Left forelimb (tissue), 1 donor: ENCODE measurements at places on chromosomes 7 and 10.
A peak's percentile ranks its signal among the peaks of the same experiment; 100 is the strongest.

GRCh38 chr7:14288701-14289100 lies 299.2 kb upstream of the ETV1 start:
- no peak for DNase-seq

DNA sequence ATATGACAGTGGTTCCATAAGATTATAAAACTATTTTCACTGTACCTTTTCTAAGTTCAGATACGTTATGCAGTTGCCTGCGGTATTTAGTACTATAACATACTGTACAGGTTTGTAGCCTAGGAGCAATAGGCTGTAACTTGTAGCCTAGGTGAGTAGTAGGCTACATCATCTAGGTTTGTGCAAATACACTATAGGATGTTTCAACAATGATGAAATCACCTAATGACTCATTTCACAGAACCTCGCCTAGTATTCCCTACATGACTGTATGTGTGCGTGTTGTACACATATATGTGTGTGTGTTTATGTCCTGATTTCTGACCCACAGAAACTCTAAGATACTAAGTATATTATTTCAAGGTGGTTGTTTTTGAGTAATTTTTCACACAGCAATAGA lies 139.0 kb downstream of the HERPUD2 start:
- DNase-seq = no peak

DNA sequence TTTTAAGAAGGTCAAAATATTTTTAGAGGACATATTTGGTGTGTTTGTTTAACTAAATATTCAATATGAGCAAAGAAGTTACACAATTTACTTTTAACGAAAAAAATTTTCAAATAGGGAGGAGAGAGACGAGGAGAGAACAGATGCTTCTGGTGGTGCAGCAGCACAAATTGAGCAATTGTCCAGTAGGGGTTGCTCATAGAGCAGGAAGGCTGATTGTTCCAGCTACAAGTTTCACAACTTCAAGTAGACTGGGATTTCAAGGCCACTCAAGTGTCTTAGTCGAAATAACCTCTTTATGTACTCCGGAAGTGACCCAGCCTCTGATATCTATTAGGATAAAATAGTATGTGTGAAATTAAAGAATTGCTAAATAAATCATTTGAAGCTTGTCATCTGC lies 197.9 kb downstream of the HDAC9 start:
- DNase-seq = no peak

DNA sequence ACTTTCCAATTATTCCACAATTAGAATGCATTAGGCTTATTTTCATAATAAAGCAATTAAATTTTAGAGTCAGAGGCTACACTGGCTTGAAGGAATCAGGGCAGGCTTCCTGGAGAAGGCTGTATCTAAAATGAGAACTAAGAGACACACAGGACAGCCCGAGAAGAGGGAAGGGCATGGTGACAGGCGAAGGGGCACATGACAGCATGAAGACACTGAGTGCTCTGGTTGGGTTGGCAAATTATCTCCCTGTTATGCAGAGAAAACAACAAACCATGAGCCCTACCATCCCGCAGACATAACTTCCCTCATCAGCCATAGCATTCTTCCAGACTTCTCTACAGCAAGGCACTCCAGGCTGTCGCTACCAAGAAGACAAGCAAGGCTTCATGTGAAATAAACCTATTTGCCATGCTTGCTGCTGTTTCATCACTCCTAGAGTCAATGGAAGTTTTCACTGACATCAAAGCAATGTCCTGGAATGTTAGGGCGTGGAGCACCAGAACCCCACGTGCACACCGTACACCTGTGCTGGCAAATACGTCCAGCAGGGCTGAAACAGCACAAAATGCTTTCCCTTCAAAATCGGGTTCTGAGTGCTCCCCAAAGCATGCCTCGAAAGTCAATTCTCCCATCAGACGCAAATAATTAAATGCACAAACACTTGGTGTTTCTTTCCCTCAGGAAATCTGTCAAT lies 21.3 kb downstream of the VOPP1 start:
- DNase-seq = no peak

DNA sequence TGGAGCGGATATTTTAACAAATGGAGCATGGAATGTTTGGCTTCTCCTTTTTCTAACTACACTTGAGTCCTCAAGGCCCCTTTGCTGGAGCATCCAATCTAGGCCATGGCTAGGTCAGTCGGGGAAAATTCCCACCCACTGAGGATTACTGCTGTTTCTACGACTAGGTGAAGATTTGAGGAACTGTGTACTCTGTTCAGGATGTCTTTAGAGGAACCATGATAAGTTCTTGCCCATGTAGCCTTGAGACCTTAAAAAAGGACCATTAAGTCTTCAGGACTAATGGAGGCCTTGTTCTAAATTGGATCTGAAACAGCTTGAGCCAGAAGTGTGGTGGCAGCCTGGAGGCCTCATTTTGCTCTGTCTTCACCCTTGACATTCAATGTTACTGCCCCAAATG lies 6.2 kb downstream of the AGK start:
- DNase-seq = no peak

- peak; percentile 8 for DNase-seq
These were observed 77.9 kb downstream of the CARD11 start for GRCh38 chr7:2965745-2966270.

- DNase-seq = no peak
These were observed 534.0 kb upstream of the ANKRD30A start for GRCh38 chr10:36591436-36591835.

- no peak for DNase-seq
These were observed 181.3 kb upstream of the FZD1 start for GRCh38 chr7:91082852-91083495.

DNA sequence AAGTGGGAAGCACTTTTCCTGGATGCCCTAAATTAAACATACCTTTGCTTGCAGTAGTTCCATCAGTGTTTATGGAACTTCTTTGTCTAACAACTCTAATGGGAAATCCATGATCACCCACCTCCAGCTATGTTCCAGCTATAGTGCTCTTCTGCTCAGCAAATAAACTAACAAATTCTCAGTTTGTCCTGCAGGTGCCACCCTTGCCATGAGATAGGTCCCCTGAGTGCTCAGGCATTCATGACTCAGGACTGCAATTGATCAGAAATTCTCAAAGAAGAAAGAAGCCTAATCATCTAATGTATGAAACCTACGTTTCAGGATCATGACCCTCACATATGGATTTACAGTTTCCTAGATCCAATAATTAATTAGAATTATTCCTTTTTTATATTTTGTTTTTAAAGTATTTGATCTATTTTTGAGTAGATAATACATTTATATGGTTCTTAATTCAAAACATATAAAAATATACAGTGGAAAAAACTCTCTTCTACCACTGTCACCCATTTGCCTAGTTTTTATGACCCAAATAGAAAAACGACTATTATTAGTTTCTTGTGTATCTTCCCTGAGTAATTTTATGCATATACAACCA lies 48.7 kb upstream of the DYNC1I1 start:
- DNase-seq = no peak

GRCh38 chr10:51915031-51915542 lies 215.7 kb upstream of the CSTF2T start:
- DNase-seq = no peak

- no peak for DNase-seq
These were observed 10.4 kb downstream of the PSD start for GRCh38 chr10:102408131-102408727.

GRCh38 chr7:116802746-116803152 lies 59.6 kb upstream of the CAPZA2 start:
- DNase-seq = no peak

- no peak for DNase-seq
These were observed 66.8 kb upstream of the COL13A1 start for GRCh38 chr10:69734797-69735468.

DNA sequence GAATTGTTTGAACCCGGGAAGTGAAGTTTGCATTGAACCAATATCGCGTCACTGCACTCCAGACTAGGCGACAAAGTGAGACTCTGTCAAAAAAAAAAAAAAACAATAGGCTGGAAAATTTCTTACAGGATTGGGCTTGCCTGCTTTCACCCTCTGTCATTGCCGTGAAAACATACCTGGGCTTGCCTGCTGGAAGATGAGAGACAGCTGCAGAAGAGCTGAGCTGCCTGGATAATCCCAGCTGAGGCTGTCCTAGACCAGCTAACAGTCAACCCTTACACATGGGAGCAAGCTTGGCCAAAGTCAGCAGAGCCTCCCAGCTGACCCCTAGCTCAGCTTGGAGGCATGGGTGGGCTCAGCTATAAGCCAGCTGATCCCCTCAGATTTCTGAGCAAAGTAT lies 306.2 kb downstream of the CCSER2 start:
- no peak for DNase-seq

DNA sequence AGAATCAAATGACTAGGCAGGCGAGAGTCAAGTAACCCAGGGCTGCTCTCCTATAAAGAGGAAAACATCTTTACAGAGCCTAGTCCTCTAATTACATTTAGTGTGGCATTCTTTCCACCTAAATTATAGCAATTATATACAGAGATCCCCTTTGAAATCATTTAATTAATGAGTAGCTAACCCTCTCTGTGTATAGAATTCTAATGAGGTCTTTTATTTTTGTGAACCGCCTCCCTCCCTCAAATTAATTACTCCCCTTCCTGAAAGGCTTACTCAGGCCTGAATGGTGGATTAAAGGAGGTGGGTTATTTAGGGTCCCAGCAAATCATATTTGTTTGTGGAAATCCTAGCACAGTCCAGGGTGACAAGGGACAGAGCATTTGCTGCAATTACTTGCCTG lies 551.8 kb downstream of the SORCS3 start:
- no peak for DNase-seq

DNA sequence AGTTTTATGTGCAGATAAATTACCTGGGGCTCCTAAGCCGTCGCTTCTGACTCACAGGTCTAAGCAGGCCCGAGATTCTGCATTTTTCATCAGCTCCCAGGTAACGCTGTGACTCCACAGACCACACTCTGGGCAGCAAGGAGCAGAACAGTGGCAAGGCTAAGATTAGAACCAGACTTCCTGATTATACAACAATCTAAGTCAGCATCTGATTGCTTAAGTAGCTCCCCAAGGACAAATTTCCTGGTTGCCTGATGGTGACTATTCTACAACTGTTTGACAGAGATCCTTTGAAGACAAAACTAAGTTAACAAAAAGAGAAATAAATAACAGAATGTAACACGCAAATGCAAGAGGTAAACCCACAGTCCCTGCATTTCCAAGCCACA lies 69.0 kb downstream of the CREB3L2 start:
- DNase-seq = no peak

GRCh38 chr7:83633516-83633915 lies 15.4 kb downstream of the SEMA3E start:
- DNase-seq = no peak
